ENCODE measurements at places on chromosomes 4 and X. TPM values are rescaled to one million over a fixed set of nuclear protein-coding genes. Genes with fewer than 3 reads are reported as not detected.

- no peaks in the 10 kb centered on the region for H3K27me3 ChIP-seq
- H3K4me1 ChIP-seq = no peaks in the 10 kb centered on the region
- no peaks in the 10 kb centered on the region for H3K36me3 ChIP-seq
- H3K27ac ChIP-seq = no peak within 1 kb of the TSS
- no peak for DNase-seq
- H3K4me3 ChIP-seq = no peak within 1 kb of the TSS
Observed at GRCh38 chr4:41981456-41981855, at the start of gene DCAF4L1. DCAF4L1 (plus strand) TSS chr4:41981756; CDS start chr4:41981793, 37 bp downstream.

DNA sequence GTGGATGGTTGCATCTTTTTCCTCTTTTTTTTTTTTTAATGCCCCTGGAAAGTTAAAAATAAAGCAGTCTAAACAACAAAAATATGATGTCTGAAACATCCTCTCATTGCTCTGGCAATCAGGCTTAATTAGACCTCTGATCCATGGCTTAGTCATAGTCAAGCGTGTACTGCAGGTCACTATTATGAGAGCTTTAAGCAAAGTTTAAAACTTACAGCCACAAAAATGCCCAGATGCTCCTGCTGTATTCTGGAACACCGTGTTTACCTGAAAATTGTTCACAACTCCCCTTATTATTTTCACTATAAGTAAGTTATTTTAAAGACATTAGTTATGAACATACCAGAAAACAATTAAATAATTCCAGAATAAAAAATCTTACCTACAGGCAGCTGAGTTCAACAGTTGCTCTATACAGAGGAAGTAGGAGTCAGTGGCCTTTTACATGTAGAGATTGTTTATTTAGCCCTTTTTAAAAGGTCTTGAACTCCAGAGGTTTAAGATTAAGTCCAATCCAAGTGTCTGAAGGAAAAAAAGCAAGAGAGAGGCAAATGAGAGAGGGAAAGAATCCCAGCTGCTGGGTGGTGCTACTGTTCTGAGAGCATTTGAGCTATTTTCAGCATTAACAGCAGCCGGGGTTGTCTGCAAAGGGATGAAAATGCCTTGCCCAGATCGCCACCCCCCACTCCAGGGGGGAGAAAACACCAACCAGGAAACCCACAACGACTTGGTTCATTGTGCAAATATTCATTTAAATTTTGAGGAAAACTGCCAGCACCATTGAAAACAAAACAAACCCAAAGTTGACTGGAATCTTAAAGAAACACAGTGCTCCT lies 36.9 kb downstream of the SORBS2 start:
- H3K27ac ChIP-seq = peak overlapping the region; percentile 78
- H3K4me1 ChIP-seq = peaks cover 24% of the 10 kb centered on the region
- no peaks in the 10 kb centered on the region for H3K27me3 ChIP-seq
- no peaks in the 10 kb centered on the region for H3K36me3 ChIP-seq
- peak overlapping the region; percentile 37 for H3K4me3 ChIP-seq

DNA sequence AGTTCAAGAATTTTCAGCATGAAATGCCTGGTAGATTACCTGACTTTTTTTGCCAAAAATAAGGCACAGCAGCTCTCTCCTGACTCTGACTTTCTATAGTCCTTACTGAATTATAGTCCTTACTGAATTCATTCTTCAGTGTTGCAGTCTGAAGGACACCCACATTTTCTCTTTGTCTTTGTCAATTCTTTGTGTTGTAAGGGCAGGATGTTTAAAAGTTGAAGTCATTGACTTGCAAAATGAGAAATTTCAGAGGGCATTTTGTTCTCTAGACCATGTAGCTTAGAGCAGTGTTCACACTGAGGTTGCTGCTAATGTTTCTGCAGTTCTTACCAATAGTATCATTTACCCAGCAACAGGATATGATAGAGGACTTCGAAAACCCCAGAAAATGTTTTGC lies 168.0 kb downstream of the SOWAHB start:
- H3K27me3 ChIP-seq = no peaks in the 10 kb centered on the region
- H3K4me3 ChIP-seq = no peak overlapping the region
- DNase-seq = no peak
- H3K4me1 ChIP-seq = peaks cover 10% of the 10 kb centered on the region

DNA sequence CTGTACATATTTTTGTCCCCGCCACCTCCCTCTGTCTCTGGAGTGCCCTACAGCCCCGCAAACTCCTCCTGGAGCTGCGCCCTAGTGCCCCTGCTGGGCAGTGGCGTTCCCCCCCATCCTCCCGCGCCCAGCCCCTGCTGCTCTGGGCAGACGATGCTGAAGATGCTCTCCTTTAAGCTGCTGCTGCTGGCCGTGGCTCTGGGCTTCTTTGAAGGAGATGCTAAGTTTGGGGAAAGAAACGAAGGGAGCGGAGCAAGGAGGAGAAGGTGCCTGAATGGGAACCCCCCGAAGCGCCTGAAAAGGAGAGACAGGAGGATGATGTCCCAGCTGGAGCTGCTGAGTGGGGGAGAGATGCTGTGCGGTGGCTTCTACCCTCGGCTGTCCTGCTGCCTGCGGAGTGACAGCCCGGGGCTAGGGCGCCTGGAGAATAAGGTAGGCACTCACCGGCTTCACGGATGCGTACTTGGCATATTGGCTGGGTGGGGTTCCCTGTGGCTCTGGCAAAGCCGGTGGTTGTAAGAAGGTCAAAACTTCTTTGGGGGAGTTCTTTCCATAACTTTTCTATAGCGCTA lies 653 bp downstream of the HHIP start:
- H3K4me3 ChIP-seq = peak overlapping the region; percentile 55
- no peaks in the 10 kb centered on the region for H3K36me3 ChIP-seq
- H3K4me1 ChIP-seq = peaks cover 13% of the 10 kb centered on the region
- peaks cover 44% of the 10 kb centered on the region for H3K27me3 ChIP-seq
- H3K27ac ChIP-seq = peak overlapping the region; percentile 53
- no peak for DNase-seq

DNA sequence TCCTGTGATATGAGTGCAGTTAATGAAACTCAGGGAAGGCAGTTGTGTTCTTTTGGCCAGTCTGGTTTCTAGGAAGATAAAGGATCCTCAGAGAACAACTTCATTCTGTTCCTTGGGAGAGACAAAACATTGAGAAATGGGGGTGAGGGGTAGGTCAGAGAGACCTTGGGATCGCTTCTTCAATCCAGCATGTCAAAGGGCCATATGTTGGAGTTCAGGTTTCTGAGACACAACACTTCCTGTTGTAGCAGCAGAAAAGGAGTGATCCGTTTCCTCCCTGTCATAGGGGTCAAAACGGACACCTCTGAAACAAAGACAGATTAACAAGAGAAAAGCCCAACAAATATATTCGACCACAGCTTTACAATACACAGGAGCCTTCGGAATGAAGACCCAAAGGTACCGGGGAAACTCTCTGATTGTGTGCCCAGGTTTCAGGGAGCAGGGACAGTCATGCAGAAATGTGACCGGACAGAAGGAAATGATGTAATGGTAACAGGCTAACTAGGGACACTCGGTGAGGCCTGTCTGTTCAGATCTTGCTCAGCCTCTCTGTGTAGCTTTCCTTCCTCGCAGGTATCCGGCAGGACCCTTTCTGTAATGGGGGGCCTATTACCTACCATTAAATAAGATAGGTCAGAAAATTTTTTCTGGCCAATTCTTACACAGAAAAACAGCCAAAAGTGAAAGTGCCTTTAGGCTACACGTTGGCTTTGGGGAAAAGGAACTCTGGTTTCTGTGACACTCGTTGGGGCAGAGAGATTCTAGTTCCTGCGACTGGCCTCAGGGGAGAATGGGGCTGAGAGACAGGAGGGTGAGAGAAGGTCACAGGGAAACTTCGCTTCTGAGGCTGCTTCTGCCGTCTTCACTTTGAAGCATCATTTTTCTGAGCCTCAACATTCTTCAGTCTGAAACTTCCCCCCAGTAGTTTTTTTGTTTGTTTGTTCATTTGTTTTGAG lies 103.3 kb upstream of the TLR3 start:
- H3K4me3 ChIP-seq = no peak overlapping the region
- H3K36me3 ChIP-seq = no peaks in the 10 kb centered on the region
- DNase-seq = no peak
- no peaks in the 10 kb centered on the region for H3K27me3 ChIP-seq
- no peaks in the 10 kb centered on the region for H3K4me1 ChIP-seq

DNA sequence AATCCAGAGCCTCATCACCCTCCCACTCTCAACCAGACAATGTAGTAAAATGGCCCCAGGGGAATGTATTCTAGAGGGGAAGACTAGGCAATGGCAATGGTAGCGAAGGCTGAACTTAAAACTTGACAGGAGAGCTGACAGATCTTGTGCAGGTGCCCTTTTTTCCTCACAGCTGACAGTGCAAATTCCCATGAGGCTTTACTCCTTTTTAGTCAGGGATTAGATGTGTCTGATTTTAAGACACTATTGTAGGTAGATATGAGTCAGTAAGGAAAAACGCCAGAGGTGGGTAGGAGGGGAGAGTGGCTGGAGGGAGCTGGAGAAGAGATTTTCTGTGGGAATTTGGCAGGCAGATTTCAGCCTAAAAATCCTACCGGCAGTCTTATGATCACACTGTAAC lies 10.7 kb downstream of the CAPN6 start:
- no peak overlapping the region for H3K4me3 ChIP-seq
- DNase-seq = no peak
- no peak overlapping the region for H3K27ac ChIP-seq
- no peaks in the 10 kb centered on the region for H3K27me3 ChIP-seq
- H3K36me3 ChIP-seq = no peaks in the 10 kb centered on the region

DNA sequence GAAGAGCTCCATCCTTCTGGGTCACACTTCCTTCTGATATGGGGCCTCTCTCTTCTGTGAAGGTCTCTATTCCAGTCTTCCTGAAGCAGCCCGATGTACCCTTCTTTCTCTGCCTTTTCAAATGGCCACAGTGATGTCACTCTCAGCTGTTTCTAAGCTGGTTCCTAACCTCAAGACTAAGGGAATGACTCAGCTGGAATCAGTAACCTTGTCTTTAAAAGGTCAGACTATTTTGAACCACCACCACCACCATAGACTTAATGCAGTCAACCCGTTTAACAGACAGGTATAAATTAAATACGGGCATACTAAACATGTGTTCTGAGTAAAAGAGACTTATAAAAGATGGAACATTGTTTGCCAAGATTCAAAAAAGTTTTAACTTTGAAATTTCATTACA lies 121.0 kb downstream of the PPA2 start:
- H3K36me3 ChIP-seq = no peaks in the 10 kb centered on the region
- no peaks in the 10 kb centered on the region for H3K4me1 ChIP-seq
- no peak overlapping the region for H3K27ac ChIP-seq
- DNase-seq = no peak

- H3K27ac ChIP-seq = no peak overlapping the region
- H3K4me1 ChIP-seq = peaks cover 10% of the 10 kb centered on the region
- H3K36me3 ChIP-seq = no peaks in the 10 kb centered on the region
- DNase-seq = no peak
Observed at GRCh38 chr4:78613522-78614321, 62.2 kb downstream of the ANXA3 start.

DNA sequence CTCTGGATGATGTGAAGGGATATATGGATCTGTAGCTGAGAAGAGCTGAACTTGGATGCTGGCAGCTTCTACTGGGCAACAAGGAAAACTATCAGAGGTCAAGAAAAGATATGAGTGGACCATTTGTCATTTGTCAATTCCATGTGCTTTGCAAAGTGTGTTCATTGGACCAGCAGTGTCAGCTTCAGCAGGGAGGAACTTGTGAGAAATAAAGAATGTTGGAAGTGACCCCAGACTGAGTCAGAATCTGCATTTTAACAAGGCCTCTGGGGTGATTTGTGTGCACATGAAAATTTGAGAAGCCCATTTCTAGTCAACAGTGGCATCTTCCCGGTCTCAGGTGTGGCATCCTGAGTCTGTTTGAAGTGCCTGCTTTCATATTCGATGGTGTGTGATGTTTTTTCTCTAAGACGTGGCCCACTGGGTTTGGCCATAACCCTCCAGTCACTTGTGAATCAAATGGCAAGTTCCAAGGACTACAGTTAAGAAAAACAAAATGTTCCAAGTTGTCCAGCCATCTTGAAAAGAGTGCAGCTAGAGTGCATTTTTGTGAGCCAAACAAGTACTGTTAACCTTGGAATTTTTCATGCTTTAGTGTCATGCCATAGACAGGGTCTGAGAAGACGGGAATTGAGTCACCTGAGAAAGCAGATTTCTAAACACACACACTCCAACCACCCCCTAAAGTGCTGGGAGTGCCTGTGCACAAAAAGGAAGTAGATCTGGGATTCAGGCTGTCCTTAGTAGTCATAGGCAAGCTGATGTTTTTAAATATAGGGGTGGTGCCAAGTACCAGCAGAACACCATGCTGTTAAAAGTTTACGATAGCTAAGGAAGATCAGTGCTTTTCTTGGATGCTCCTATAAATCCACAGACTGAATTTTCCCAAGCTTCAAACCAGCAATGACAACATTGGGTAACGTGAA lies 26.4 kb downstream of the GPM6B start:
- H3K36me3 ChIP-seq = no peaks in the 10 kb centered on the region
- DNase-seq = no peak
- H3K27me3 ChIP-seq = no peaks in the 10 kb centered on the region
- no peaks in the 10 kb centered on the region for H3K4me1 ChIP-seq
- H3K27ac ChIP-seq = peak overlapping the region; percentile 4

GRCh38 chrX:154547245-154548027 lies at the start of gene IKBKG:
IKBKG (plus strand) TSS chrX:154547620; CDS start chrX:154552003, 4,383 bp downstream.
- peak; percentile 91 for DNase-seq
- peaks cover 36% of the 10 kb centered on the region for H3K4me1 ChIP-seq
- no peaks in the 10 kb centered on the region for H3K27me3 ChIP-seq
- H3K27ac ChIP-seq = peak within 1 kb of the TSS; percentile 87

DNA sequence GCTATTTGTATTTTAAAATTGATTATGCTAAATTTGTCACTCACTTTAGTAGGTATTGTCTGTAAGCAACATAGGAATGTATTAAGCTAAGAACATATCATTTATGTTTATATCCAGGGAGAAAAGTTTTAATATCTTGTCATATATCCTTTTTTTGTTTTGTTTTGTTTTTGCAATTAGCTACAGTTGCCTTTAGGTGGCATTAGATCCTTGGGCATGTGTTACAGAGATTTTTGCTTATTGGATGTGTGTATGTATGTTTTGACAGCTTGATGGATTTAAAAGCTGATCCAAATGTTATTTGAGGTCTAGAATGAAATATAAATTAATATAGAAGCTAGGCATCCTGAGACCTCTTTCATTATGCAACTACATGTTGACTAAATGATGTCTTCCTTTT lies 36.1 kb upstream of the OTUD4 start:
- no peak for DNase-seq
- H3K27me3 ChIP-seq = no peaks in the 10 kb centered on the region
- no peaks in the 10 kb centered on the region for H3K36me3 ChIP-seq
- H3K4me3 ChIP-seq = no peak overlapping the region
- no peak overlapping the region for H3K27ac ChIP-seq

GRCh38 chrX:71107762-71108360 lies 1.3 kb upstream of the CXorf65 start:
- H3K4me3 ChIP-seq = no peak overlapping the region
- H3K27ac ChIP-seq = no peak overlapping the region
- no peaks in the 10 kb centered on the region for H3K27me3 ChIP-seq
- H3K36me3 ChIP-seq = no peaks in the 10 kb centered on the region
- DNase-seq = no peak

GRCh38 chr4:116925900-116926457 lies 159.4 kb downstream of the TRAM1L1 start:
- peak overlapping the region; percentile 32 for H3K4me3 ChIP-seq
- no peaks in the 10 kb centered on the region for H3K36me3 ChIP-seq
- peak; percentile 43 for DNase-seq
- H3K4me1 ChIP-seq = no peaks in the 10 kb centered on the region
- H3K27me3 ChIP-seq = no peaks in the 10 kb centered on the region
- H3K27ac ChIP-seq = no peak overlapping the region

GRCh38 chrX:115958687-115959359 lies 211.7 kb upstream of the AGTR2 start:
- H3K4me1 ChIP-seq = no peaks in the 10 kb centered on the region
- no peak overlapping the region for H3K4me3 ChIP-seq
- H3K36me3 ChIP-seq = no peaks in the 10 kb centered on the region
- no peak overlapping the region for H3K27ac ChIP-seq
- DNase-seq = no peak

Gene RADX
- total RNA-seq = 3.7 TPM

Gene FAM53A
- 1.7 TPM for total RNA-seq

Gene NDP
- total RNA-seq = 0.30 TPM

Gene ADGRL3
- total RNA-seq = 6.0 TPM
